ENCODE measurements at places on chromosomes 6 and 20.

GRCh38 chr6:135281227-135281626 is 100.1 kb downstream of the MYB start:
- DNase-seq: no peak

DNA sequence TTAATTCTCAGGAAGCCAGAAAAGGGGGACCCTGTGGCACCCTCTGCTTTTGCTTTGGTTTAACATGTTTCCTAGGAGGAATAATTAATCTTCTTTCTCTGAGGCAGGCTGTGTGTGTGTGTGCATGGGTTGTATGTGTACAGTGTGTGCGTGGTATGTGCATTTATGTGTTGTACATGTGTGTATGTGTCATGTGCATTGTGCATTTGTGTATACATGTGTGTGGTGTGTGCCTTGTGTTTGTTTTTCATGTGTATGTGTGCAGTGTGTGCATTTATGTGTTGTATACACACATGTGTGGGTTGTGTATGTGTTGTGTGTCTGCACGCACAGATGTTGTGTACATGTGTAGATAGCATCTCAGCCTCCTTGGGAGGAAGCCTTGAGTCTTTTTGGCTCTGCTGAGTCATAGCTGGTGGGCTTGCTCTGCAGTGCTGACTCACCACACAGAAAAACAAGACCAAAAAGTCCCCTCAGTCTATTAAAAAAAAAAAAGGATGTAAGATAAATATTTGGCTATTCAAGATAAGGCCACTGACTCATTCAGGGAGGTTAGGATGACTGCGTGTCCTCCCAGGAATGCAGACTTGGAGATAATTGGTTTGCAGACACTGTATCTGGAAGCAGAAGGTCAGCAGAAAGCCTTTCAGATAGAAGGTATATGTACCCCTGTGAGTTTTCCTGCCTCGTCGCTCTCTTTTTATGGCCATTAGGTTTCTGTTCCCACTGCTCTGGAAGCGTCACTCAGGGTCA is 58.6 kb downstream of the SYNJ2 start:
- no peak for DNase-seq

GRCh38 chr20:54118220-54119001 is 48.0 kb upstream of the BCAS1 start:
- no peak for DNase-seq

GRCh38 chr6:53795702-53796450 is 1.1 kb downstream of the LRRC1 start:
- DNase-seq: peak; percentile 35

GRCh38 chr6:93419304-93420162 is at the start of gene EPHA7:
Gene EPHA7, minus strand, starts transcription at chr6:93419559. Its CDS starts 218 bp downstream, at chr6:93419341.
- peak; percentile 99 for DNase-seq

DNA sequence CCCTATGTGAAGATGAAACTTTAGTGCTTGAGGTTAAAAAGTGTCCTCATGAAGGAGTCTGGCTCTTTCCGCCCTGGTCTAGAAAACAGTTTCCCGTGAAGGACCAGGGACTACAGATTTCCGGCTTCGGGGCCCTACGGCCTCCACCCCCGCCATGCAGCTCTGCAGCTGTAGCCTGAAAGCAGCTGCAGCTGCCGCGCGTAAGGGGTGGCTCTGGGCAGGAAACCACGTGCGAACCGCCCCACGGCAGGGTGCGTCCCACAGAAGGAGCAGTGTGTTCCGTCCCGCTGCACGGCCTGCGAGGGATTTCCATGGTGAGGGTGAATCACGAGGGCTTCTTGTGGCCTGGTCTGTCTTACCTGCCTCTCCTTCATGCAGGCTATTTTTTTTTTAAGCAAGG is 117.0 kb downstream of the ERMARD start:
- no peak for DNase-seq

DNA sequence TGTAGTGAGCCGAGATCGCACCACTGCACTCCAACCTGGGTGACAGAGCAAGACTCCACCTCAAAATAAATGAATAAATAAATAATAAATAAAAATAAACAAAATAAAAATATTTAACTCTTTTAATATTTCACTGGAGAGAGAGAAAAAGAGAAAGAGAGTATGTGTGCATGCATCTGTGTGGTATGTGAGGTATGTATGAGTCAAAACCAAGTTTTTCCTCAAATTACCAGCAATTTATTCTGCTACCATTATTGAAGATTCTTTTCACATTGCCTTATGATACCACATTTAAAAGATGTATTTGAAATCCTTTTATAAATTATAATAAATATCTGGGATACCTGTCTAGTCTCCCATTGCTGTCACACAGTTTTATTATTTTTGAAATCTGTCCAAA is 122.1 kb downstream of the CD164 start:
- DNase-seq: no peak
